Activated T-cell treated with anti-CD3 and anti-CD28 coated beads, Interleukin-2, amount 50 U/mL, for 4 hours (primary cell): ENCODE measurements at places on chromosomes 3 and 15.
A peak's percentile ranks its signal among the peaks of the same experiment; 100 is the strongest.

GRCh38 chr3:123695152-123695551, 110.3 kb upstream of the HACD2 start:
- no peak for DNase-seq

- no peak for DNase-seq
These were observed 83.0 kb downstream of the AKAP13 start for GRCh38 chr15:85463276-85463892.

GRCh38 chr3:146159616-146160320, 1.2 kb downstream of the PLOD2 start:
- DNase-seq = no peak

- DNase-seq = no peak
These were observed 23.6 kb upstream of the RAB7A start for GRCh38 chr3:128702391-128702790.

- DNase-seq = no peak
These were observed 63.9 kb upstream of the RGMA start for GRCh38 chr15:93152951-93153350.

DNA sequence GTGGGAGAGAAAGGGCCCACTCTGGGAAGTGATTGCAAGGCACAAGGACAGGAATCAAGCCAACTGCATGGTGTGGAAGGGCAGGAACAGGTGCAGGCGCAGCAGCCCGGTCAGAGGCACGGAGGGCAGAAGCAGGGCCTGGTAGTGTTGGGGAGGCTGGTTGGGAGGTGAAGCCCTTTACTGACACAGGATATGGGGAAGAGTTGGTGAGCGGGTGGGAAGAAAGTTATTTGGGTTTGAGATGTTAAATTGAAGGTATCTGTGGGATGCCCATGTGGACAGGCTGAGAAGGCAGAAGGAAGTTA, 83.6 kb upstream of the ABHD2 start:
- DNase-seq = no peak

DNA sequence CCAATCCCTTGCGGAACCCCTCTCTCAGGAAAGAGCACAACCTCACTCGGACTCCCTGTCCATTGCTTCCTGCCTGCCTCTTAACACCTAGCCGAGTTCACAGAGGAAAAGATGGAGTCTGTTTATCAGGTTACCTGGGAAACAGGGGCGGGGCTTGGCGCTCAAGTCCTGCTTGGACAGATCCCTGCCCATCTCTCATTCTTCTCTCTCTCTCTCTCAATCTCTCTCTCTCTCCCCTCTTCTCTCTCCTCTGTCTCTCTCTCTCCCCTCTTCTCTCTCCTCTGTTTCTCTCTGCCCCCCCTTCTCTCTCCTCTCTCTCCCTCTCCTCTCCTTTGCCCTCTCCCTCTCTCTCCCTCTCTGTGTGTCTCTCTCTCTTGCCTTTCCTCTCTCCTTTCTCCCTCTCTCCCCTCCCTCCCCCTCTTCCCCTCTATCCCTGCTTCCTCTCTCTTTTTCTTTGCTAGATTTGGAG, at the start of gene EFHB:
TSS of gene EFHB (minus strand) at position 120 of the 469 bp plus-strand sequence. CDS start 199 bp downstream, outside the sequence.
- no peak for DNase-seq

GRCh38 chr3:196736670-196737374, 2.8 kb upstream of the PAK2 start:
- no peak for DNase-seq

DNA sequence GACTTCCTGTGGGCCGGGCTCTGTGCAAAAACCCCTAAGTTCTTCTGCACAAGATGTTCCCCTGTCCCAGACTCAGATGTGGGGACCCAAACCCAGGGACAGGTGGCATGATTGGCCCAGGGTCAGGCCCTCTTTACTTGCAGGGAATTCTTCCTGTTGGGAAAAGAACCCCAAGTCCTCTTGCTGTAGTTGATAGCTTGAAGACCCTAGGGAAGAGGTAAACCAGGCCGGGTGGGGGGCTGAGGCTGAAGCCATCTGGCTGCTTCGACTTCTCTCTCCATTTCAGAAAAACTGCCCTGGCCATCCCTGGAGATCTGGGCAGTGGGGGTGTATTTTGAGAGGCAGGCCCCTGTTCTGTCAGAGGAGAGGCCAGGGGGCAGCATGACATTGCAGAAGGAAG, 23.5 kb downstream of the SSUH2 start:
- no peak for DNase-seq

GRCh38 chr3:39408493-39409372, 2.2 kb downstream of the RPSA start:
- no peak for DNase-seq

GRCh38 chr15:78225783-78226541, 8.4 kb downstream of the ACSBG1 start:
- DNase-seq = no peak

DNA sequence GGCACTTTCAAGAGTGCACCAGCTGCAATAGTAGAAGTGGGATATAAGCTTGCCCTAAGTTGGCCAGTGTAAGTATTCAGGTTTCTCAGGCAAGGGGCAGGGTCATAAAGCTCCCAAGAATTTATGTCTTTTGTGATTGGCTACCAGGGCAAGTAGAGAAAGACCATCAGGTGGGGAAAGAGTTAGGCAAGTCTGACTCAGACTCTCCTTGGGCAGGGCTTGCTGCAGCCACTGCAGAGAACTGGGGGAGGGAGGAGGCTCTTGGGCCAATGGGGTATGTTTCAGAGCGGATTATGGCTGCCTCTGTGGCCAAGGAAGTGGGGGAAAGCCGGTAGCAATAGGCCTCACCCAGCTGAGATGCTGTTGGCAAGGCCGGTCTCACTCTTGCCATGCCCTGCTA, 44.6 kb upstream of the SLC25A36 start:
- no peak for DNase-seq

DNA sequence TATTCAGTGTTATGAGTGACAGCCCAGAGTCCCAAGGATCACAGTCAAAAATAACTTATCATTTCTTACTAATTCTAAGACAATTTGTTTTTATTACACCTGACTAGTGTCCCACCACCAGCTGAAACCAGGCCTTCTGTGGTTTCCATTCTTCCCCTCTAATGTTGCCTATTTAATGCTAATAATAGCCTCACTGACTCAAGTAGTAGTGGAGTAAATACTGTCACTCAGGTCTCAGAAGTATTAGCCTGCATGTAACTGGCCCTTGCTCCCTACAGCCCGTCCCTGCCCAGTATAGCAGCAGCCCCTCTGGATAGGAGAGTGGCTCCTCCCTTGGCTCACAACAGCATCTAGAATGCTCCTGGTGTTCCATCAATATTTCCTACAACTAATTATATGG, 665.5 kb downstream of the NTRK3 start:
- no peak for DNase-seq

GRCh38 chr3:184610245-184610871, 48.8 kb downstream of the EPHB3 start:
- no peak for DNase-seq

DNA sequence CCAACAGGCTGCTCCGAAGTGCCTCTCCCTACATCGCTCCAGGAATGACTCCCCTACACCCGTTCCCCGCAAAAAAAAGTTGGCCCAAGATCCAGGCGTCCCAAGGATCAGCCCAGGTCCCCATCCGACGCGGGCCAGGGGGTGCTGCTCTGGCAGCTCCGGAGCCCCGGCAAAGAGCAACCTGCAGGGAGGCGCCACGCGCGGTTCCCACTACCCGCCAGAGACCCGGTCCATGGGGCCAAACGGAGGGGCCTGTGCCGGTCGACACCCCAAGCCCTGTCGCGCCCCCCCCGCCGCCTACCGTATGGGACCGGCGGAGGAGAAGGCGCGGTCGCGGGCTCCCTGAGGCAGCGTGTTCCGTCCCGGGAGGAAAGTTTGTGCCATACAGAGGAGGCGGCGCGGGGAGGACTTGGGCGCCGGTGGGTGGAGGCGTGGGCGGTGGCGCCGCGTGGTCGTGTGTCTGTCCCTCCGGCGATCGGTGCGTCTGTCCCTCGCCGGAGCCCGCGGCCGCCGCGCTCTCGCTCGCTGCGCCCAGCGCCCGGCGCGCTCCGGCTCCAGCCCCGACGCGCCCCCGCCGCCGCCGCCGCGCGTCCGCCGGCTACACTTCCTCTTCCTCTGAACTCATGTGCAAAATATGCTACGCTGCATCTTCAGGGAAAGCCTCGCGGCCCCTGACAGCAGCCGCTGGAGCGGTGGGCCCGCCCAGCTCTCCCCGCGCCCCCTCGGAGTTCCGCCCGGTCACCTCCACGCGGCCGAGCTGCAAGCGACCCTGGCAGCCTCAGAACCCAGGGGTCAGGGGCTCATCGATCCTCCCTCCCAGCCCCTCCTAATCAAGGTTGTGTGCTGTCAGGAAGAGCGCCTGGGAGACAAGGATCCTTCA, at the start of gene RFTN1:
TSS of gene RFTN1 (minus strand) at position 559 of the 880 bp plus-strand sequence. CDS start 19,830 bp downstream, outside the sequence.
- peak; percentile 44 for DNase-seq

GRCh38 chr3:6807967-6808588, 52.8 kb upstream of the GRM7 start:
- no peak for DNase-seq

DNA sequence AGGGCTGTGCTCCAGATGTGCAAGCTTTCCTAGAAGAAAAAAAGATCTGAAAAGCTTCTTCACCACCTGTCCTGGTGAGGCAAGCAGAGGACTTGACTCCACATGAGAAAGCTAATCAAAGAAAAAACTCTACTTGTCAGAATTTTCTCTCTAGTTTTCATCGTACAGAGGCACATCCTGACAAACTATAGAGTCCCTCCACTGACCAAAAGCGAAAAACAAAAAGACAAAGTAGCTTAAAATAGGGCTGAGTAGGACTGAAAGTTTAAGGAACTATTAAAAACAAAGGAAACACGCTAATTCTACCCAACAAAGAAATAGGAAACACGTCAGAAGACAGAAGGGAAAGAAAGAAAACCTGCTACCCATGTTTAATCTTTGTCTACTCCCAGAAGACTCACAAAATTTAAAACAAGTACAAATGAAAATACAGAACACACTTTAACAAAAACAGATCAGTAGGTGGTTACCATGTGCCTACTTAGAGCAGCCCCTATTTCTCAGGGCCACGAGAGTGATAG, 26.5 kb downstream of the NANOGP8 start:
- no peak for DNase-seq

DNA sequence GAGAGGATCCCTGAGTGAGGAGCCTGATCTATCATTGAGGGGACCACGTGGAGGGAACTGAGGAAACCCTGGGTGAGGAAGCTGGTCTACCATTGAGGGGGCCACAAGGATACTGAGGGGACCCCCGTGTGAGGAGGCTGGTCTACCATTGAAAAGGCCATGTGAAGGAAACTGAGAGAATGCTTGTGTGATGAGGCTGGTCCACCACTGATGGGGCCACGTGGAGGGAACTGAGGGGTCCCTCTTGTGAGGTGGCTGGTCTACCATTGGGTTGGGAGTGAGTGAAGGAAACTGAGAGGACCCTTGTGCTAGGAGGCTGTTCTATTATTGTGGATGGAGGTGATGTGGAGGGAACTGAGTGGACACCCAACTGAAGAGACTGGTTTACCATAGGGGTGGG, 161.3 kb downstream of the FBLN2 start:
- no peak for DNase-seq

GRCh38 chr15:96595951-96596350, 265.5 kb downstream of the NR2F2 start:
- DNase-seq = no peak

DNA sequence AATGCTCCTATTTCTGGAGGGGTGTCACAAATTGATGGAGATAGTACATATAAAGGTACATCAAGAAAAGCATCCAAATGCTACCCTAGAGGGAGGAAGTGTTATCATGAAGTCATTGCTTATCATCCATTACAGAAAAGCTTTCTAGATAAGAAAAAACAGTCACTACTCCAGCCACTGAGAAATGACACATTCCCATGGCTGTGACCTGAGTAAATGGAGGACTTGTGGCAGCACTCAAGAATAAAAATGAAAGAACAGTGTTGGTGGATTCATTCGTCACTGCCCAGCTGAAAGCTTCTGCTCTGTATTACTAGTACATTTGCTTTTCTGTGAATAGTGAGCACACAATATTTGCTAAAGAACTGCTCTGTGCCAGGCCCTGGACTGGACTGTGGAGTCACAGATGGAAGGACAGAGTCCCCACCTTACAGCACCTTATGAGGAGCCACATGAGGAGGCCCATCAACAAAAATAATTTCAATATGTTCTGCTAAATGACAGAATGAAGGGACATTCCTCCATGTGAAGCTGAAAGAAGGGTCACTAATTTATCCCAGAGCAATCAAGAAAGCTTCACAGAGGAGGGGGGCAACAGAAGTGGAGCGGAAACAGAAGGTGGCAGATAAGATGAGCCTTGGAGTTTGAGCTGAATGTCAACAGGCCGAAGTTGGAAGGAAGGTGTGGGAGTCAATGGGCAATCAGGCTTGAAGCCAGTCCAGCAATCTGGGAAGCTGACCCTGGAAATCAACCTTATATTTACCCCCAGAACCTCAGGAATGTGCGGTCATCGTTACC, 343.5 kb upstream of the TRIM42 start:
- DNase-seq = no peak

- no peak for DNase-seq
These were observed 61.4 kb downstream of the FRMD4B start for GRCh38 chr3:69324362-69325025.

GRCh38 chr15:36898536-36899126, 201.7 kb downstream of the MEIS2 start:
- no peak for DNase-seq

GRCh38 chr3:124258057-124258500, 266.2 kb upstream of the ROPN1 start:
- DNase-seq = no peak

DNA sequence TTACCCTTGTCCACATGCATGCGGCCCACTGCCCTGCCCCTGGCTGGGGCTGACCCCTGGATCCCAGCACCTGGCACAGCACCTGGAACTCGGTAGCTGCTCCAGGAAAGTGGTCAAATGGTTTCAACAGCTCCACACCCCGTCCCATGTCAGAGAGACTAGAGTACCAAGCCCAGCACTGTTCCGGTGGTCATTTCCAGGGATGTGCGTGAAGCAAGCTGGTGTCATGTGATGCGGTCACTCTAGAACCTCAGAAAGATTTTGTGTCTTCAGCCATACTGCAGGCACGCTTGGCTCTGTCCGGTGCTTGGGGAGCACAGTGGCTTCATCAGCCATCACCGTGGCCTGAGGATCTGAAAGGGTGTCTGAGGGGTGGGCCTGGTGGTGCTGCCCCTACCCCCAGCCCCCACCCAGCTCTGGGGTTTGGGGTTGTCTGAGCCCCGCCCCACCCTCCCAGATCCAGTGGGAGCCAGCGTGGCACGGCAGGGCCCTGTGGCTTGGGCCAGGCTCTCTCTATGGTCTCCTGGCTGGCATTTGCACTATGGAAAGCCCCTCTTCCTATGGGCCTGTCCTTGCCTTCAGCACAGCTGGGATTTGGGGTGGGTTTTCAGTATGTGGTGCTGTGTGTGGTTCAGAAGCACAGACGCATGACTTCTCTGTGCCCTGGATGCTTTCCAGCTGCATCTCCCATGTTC, 15.3 kb downstream of the APBA2 start:
- no peak for DNase-seq
